Tibial nerve (tissue), 4 donors: ENCODE measurements at places on chromosomes 13 and 19.
A peak's percentile ranks its signal among the peaks of the same experiment; 100 is the strongest.

DNA sequence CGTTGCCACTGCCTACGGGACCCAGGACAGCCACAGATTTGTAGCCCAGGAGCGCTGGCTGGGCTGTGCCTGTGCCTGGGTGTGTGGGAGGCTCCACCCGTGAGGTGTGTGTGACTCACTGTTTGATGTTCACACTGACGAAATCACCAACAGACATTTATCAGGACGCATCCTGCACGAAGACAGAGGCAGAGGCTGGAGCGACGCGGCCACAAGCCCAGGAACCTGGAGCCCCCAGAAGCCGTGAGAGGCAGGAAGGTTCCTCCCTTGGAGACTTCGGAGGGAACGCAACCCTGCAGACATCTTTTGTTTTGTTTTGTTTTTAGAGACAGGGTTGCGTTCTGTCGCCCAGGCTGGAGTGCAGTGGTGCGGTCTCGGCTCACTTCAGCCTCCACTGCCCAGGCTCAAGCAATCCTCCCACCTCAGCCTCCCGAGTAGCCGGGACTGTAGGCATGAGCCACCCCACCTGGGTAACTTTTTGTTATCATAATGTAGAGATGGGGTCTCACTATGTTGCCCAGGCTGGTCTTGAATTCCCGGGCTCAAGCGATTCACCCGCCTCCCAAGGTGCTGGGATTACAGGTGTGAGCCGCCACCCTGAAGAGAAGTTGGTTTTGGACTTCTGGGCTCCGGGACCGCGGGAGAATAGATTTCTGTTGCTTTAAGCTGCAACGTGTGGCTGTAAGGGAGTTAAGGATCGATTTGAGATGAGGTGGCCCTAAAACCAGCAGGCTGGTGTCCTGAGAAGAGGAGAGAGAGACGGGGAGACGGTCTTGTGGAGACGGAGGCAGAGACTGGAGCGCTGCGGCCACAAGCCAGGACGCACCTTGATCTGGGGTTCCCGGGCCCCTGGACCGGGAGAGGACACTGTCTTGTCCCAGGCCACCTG is 24.9 kb upstream of the WDR18 start:
- no peak for DNase-seq

DNA sequence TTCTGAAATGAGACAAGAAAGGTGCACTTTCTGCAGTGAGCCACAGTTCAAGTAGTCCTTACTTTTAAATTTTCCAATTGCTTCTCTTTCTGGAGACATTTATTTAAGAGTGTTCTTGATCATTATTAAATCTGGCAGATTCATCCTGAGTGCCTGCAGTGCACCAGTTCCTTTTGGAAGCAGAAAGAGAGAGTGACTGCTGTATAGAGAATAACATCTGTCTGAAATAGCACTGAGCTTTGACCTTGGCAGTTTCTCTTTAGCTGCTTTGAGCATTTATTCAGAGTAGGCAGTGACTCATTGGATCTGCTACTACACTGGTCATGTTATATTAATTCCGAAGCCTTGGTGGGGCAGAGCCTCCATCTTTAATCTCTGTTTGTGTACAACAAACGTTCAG is 1373.7 kb downstream of the PCDH9 start:
- no peak for DNase-seq

- DNase-seq, result no peak
Measured at GRCh38 chr13:31930901-31931522, 100.6 kb upstream of the FRY start.

DNA sequence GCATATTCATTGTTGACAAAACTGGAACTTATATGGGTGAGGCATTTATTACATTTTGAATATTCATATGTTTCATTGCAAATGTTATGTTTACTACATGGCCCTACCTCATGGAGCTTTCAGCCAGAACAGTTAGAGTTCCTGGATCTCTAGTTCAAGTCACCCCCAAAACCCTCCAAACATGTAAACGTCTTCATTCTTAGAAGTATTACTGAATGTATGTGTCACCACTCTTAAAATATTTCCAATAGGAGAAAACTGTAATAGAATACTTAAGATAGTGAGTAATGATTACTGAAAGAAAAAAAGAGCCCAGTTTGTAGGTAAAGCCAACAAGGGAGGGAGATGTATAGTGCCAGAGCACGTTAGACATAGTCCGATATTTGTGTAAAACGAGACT is 23.5 kb downstream of the URI1 start:
- no peak for DNase-seq

DNA sequence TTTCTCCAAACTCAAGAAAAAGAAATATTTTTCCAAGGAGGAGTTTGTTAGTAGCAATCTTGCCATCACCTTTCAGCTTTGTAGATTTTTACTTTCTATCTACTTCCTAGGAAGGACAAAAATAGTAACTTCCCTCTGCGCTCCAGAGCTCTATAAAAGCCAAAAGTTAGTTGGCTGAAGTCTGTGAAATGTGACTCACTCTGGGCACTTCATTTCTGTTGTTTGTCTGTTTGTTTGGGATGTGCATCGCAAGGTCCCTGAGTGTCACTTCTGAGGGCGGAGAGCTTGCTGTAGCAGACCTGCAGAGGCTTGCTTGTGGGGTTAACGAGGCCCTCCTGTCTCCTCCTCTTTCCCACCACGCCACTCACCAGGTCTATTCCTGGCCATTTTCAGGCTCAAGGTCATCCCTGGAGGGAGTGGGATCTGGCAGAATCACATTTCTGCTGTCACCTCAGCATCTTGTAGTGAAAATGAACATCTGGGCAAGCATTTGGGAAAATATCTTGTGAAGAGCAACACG is 307.6 kb downstream of the GPC6 start:
- DNase-seq, result no peak

DNA sequence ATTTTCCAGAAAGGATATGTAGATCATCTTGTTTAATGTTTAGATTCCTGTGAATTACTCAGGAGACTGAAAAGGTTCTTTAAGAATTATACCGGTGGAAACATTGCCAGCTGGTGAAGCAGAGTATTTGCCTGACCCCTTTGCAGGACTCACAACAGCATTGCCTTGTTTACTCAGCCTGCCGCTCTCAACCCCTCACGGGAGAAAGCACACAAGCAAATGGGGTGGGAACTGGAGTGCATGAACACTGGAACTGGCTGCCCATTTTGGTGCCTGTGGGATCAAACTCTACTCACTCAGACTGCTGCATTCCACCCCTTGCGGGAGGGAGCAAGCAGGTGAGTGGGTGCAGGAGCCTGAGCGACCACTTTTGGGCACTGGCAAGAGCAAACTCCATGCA is 804.7 kb upstream of the SLITRK1 start:
- no peak for DNase-seq

DNA sequence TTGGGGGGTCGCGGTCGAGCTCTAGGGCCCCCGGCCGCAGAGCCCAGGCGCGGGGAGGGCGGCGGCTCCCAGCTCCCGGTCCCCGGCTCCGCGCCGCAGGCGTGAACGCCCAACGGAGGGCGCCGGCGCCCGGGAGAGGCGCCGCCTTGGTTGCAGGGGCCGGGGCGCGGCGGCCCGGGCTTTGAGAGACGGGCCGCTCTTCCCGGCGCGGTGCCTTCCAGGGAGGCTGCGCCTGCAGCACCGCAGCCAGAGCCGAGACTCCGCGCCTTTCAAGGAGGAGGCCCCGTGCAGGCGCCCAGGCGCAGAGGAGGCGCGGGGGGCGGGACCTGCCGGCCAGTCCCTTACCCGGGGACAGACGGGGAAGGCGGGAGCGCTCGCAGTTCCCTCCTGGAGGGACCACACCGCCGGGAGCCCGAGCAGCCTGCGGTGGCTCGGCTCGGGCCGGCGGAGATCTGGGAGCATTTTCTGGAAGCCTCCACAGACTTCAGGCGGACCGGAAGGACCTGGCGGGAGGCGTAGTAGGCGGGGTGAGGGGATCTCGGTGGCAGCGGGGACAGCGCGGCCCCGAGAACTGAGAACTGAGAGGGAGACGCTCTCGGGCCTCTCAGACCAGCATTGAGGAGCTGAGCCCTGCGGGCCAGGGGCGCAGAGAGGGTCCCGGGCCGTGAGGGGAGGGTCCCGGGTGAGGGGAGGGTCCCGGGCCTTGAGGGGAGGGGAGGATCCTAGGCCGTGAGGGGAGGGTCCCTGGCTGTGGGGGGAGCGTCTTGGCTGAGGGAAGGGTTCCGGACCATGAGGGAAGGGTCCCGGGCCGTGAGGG is 25.5 kb upstream of the MCF2L start:
- no peak for DNase-seq

GRCh38 chr19:38695317-38695683 is 47.9 kb downstream of the ACTN4 start:
- no peak for DNase-seq

GRCh38 chr19:50565984-50566903 is 2.0 kb downstream of the LRRC4B start:
- no peak for DNase-seq

DNA sequence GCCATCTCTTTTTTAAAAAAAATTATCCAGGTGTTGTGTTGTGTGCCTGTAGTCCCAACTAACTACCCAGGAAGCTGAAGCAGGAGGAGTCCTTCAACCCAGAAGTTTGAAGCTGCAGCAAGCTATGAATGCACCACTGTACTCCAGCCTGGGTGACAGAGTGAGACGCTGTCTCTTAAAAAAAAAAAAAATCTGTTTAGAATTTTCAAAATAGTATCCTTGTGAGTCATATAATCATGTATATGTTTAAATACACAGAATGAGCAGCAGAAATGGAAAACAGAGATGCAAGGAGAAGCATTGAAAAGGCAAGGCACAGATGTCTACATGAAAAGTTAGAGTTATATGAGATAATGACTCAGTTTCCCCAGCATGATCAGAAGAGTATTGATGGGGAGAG is 31.2 kb downstream of the SYDE1 start:
- no peak for DNase-seq

DNA sequence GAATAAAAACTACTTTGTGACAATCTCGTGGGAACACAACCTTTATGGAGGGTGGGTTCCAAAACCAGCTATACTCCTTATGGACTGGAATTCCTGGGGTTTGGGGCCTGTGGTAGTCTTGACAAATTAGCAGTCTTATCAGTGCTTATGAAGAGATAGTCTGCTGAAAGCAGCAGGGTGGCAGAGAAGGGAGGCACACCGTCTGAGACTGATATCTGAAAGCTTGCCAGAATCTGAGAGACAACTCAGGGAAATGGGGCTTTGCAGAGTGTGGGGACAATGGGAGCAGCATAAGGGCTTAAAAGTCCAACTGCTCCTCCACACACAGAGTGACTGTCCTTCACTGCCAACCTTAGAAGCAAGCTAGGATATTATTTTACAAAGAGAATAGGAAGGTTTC is 95.9 kb downstream of the UGGT2 start:
- no peak for DNase-seq

- DNase-seq, result no peak
Measured at GRCh38 chr19:50510700-50511068, 307 bp downstream of the JOSD2 start.

- DNase-seq, result no peak
Measured at GRCh38 chr13:44801990-44802389, 187.3 kb downstream of the NUFIP1 start.

GRCh38 chr19:33721735-33722297 is 74.9 kb upstream of the KCTD15 start:
- no peak for DNase-seq

DNA sequence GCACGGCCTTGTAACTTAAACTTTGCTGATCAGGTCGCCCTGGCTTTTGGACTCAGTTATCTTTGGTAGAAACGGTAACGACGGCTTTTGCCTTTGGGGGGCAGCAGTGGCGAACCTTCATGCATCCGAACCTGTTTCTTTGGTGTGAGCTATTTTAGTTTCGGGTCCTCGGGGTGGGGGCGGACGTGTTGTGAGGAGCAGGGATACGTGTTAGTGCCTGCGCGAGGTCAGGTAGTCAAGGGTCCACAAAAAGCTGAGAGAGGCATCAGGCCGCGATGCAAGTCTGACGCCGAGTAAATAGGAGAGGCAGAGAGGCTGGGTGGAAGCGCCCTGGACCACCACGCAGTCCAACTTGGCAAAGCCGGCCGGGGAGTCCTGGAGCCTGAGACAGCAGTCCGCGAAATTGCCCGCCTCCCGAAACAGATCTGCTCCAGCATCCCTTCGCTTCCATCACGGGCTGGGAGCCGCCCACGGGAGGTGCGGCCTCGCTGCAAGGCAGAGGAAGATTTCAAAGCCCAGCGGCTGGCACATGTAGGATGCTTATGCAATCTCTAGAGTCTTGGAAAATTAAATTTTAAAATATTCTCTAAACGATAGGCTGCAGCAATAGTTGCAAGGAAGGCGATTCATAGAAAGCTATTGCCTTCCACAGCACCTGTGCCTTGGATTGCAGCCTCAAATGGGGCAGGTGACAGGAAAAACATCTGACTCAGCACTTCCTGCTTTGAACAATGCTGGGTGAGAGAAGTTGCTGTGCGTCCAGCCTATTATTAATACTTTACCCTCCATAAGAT is 4.6 kb upstream of the TPP2 start:
- DNase-seq, result peak; percentile 61

GRCh38 chr13:99344610-99345208 is 37.5 kb upstream of the GPR183 start:
- no peak for DNase-seq

DNA sequence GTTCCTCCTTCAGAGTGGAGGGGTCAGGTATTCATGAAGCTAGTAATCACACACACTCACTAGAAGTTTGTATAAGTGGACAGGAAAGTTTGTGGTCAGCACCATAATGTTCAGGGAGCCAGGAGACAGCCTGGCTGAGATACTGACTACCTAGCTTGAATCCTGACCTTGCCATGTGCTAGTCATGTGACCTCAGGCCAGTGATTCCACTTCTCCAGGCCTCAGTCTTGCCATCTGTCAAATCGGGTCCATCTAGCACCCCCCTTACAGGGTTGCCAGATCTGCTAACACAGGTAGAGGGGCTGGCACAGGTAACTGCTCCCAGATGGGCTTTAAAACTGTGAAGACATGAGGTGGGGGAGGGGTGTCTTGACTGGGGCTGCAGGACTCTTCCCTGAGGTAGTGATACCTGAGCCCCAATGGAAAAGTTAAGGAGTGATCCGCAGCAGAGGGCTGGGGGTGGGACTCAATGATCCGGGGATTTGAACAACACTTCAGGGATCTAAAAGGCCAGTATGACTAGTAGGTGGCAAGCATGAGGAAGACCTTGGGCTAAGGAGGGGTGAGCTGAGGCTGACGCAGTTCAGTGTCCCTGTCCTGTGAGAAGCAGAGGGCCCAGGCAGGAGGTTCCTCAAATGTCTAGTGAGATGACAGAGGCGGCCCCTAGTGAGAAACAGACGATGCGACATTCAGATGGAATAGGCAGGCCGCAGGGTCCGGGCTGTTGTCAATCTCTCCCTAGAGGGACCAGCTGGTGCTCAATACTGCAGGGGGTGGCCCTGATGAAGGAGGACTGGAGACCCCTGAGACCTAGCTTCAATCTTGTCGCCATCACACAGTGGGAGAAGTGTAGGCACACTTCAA is 8.5 kb downstream of the ACTMAP start:
- no peak for DNase-seq

GRCh38 chr19:35224681-35225571 is 3.6 kb downstream of the FAM187B start:
- no peak for DNase-seq

DNA sequence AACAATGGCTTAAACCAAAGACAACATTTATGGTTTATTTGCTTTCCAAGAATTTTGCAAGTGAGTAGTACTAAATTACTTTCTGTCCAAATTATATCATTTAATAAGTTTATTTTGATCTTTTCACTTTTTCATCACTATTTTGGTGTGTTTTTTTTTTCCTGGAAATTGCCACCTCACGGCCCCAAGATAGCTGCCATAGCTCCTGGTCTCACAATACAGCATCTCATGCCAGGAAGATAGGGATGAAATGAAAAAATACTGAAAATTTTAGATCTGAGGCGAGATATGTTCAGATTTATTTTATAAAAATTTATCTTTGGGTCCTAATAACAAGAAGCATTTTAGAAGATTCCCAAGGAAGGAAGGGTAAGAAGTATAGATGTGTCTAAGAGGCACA is 6.9 kb upstream of the FPR3 start:
- no peak for DNase-seq
